ENCODE measurements at places on chromosomes 2 and 18. TPM values are rescaled to one million over a fixed set of nuclear protein-coding genes. Genes with fewer than 3 reads are reported as not detected.

DNA sequence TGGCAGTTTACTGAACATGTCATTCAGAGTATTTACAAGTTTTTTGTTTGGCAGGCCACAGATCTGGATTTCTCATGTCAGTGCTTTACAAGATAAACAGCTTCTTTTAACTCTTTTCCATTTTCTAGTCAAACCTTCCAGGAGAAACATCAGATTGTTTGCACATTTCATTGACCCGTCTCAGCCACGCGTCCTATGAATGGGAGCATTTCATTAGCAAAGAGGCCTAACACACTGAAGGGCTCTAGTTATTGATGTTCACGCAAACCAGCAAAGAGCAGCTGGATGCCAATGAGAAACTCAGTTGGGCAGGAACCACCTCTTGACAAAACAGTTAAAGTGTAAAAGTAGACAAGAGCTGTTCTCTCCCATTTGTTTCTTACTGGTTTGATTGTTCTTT, 29.2 kb upstream of the MFF start:
- DNase-seq, result no peak

GULP1 gene
- total RNA-seq, result 4.6 TPM

GRCh38 chr2:3257166-3257565, 120.5 kb downstream of the EIPR1 start:
- no peak for DNase-seq

NYAP2 gene
- total RNA-seq, result not detected

GRCh38 chr2:27931361-27931950, 40.9 kb downstream of the BABAM2 start:
- no peak for DNase-seq

DNA sequence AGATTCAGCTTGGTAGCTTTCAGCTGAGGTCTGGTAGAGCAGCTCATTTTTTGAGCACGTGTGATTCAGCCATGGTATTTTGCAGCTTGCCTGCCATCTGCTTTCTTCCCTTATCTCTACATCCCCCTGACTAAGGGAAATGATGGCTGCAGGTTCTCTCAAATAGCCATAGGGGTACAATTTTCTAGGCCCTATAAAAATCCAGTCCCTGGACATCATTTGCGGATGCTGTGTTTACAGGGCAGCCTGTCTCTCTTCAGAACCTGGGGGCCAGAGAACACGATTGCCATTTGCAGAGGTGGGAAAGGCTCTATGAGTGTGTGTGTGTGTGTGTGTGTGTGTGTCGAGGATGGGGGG, 442.7 kb upstream of the MEIS1 start:
- no peak for DNase-seq

PSTPIP2 gene
- total RNA-seq, result 2.4 TPM

ACTG2 gene
- 1.7 TPM for total RNA-seq

GRCh38 chr2:147937744-147938349, 82.7 kb downstream of the ORC4 start:
- no peak for DNase-seq

NAPG gene
- 25.8 TPM for total RNA-seq

GRCh38 chr2:127558911-127559310, 23.4 kb downstream of the MYO7B start:
- no peak for DNase-seq

DNA sequence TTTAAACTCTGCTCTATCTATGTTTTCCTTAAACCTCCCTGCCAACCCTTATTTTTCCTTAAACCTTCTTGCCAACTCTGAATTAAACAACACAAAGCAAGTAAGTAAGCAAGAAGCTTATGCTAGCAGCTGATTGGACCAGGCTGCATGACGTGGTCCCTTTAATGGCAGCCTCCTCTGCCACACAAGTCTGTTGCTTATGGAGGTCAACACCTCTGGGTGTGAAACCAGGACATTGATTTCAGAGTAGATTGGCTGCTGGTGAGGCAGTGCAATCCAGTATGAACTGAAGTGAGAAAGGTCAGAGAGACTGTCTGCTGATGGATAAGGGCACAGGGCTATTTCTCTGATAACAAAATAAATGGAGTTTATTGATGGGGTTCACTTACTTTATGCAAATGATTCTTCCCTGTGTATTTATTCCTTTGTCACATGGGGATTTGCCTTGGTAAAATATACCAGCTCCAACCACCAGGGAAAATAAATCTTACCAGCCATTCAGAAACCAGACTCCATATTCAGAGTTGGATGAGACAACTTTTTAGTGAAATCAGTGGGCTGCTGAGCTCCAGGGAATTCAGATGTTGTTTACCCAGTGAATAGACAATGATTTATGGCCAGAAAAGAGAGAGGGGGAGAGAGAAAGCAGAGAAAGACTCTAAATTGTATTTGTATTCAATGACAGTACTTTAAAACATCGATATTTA, 112.2 kb upstream of the NCKAP5 start:
- DNase-seq, result no peak

DNA sequence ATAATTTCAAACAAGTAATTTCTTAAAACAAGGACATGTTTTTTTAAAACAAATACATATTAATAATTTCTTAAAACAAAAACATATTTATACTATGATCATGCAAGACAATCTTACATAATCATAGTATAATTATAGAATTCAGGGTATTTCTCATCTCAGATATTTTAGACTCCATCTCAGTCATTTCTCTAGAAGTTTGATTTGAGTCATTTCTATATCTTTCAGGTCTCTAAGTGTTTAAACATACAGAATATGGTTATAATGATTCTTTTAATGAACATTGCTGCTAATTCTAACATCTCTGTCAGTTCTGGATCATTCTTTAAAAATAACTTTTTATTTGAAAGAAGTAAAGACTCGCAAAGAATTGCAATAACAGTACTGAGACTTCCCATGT, 154.2 kb upstream of the KYNU start:
- DNase-seq, result no peak

DNA sequence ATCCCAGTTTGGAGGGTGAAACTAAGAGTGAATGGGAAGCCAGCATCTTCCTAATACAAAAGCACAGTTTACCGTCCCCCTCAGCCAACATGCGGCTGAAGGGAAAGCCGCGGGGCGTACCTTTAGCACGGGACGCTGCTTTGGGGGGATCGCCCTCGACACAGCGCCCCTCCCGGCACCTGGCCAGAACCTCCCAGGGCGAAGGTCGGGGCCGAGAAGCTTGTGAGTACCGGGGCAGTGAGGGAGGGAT, at the start of gene METTL8:
Gene METTL8, minus strand, starts transcription at position 228 of the 250 bp plus-strand sequence. CDS start 41,805 bp downstream, outside the sequence.
- no peak for DNase-seq

GRCh38 chr18:22946217-22946616, 13.1 kb downstream of the RBBP8 start:
- DNase-seq, result no peak

Data from Right ventricle myocardium superior (tissue), 1 donor.